Activated CD8-positive, alpha-beta T cell treated with anti-CD3 and anti-CD28 coated beads for 36 hours (primary cell): ENCODE measurements at places on chromosomes 13 and 19.
A peak's percentile ranks its signal among the peaks of the same experiment; 100 is the strongest.

DNA sequence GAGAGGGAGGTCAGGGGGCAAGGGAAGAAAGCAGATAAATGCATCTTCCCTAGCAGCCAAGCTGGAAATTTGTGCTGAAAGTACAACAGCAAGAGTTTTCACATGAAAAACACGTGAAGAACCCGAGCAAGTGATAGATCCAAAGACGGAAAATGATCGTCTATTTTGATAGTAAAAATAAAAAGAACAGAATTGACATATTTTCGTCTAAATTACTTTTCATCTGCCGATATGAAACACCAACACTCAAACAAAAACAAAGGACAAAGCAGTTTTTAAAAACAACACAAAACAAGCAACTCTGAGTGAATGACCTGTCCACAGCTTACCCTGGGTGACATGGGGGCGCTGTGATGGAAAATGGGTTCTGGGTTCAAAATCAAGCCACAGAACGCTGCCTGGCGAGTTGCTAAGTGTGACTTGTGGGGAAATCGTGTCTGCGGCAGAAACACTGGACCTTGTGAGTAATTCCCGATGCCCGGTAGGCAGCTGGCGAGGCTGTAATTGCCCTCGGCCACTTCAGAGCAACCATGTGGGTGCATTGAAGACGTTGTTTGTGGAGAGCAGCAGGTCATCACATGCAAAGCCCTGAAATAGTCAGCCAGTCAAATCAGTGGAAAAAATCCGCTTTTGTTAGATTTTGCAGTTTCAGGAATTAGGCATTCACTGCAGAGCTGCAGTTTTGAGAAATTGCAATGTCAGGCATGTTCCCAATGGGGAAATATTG, 7.4 kb downstream of the SOX1 start:
- H3K27ac ChIP-seq, result no peak overlapping the region
- peaks cover 64% of the 10 kb centered on the region for H3K27me3 ChIP-seq
- H3K4me1 ChIP-seq, result peaks cover 5% of the 10 kb centered on the region
- no peak for DNase-seq
- no peak overlapping the region for H3K4me3 ChIP-seq

GRCh38 chr19:13149628-13150186, 468 bp downstream of the STX10 start:
- H3K27me3 ChIP-seq, result no peaks in the 10 kb centered on the region
- H3K36me3 ChIP-seq, result peaks cover 25% of the 10 kb centered on the region
- H3K4me3 ChIP-seq, result peak overlapping the region; percentile 83
- DNase-seq, result peak; percentile 53
- peaks cover 19% of the 10 kb centered on the region for H3K4me1 ChIP-seq

DNA sequence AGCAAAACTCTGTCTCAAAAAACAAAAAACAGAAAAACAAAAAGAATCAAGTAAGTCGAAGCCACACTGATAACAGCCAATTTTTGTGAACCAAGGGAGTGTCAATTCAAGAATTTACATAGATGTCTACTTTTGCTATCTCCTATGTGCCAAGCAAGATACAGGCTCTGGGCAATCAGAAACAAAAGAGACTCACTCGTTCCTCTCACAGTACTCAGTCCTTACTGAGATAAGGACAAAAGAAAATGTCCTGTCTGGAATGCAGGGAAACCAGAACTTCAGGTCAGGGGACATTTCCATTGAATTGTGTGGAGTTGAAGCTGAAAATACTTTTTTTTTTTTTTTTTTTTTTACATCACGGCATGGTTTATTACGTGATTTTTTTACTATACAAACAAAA, 53.0 kb downstream of the NLRP12 start:
- DNase-seq, result no peak
- H3K36me3 ChIP-seq, result no peaks in the 10 kb centered on the region
- no peak overlapping the region for H3K4me3 ChIP-seq
- no peak overlapping the region for H3K27ac ChIP-seq

- H3K4me3 ChIP-seq, result no peak overlapping the region
- no peaks in the 10 kb centered on the region for H3K36me3 ChIP-seq
- H3K4me1 ChIP-seq, result no peaks in the 10 kb centered on the region
- no peak overlapping the region for H3K27ac ChIP-seq
- no peak for DNase-seq
- H3K27me3 ChIP-seq, result peaks cover 12% of the 10 kb centered on the region
Observed at GRCh38 chr19:50181121-50181520, 18.0 kb upstream of the IZUMO2 start.

- H3K36me3 ChIP-seq, result no peaks in the 10 kb centered on the region
- no peak for DNase-seq
- no peaks in the 10 kb centered on the region for H3K27me3 ChIP-seq
- no peaks in the 10 kb centered on the region for H3K4me1 ChIP-seq
- H3K27ac ChIP-seq, result no peak overlapping the region
Observed at GRCh38 chr13:44362394-44363040, 11.1 kb upstream of the SERP2 start.

DNA sequence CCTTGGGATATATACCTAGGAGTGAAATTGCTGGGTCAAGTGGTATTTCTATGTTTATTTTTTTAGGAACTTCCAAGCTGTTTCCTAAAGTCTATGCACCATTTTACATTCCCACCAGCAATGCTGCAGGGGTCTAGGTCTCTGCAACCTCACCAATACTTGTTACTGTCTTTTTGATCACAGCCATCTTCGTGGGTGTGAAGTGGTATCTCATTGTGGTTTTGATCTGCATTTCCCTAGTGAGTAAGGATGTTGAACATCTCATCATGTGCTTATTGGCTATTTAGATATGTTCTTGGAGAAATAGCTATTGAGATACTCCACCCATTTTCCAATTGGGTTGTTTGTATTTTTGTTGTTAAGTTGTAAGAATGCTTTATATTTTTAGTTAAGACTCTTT, 2.7 kb downstream of the OR10H2 start:
- peaks cover 18% of the 10 kb centered on the region for H3K27me3 ChIP-seq
- H3K27ac ChIP-seq, result no peak overlapping the region
- DNase-seq, result no peak

DNA sequence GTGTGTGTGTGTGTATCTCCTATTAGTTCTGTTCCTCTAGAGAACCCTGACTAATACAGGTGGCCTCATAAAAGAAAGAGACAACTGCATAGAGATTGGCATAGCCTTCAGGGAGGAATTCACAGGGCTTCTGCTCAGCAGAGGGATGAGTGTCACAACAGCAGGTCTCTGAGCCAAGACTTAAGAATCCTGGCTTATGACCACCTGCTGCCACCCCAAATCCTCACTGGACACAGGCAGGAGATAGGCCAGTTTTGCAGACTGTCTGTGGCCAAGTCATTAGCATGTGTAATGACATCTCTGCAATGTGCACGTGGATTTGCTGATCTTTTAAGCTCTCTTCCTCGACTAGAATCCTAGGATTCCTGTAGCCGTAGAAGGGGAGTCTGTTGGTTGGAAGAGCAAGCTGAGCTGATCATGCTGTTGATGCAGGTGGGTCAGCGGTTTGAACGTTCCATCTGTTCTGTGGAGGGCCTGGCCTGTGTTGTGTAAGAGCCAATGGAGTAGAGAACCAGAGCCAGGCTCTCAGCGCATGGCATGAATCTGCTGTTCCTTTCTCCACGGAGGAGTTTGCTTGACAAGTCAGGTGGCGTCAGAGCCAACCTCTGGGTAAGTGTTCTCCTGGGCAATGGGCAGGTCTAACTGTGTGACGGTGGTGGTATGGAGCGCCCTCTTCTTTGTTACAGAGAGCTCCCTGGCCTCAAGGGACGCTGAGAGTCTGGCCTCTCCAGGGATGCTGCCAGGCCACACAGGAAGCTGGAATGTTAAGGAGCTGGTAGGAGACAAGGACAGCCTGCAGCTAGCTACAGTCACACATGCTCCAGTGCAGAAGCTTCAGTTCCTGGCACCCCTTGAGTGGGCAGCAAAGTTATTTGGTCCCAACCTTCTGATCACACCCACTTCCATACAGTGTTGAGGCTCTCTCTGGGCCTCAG, 503.1 kb downstream of the FOXO1 start:
- H3K4me3 ChIP-seq, result no peak overlapping the region
- no peaks in the 10 kb centered on the region for H3K36me3 ChIP-seq
- H3K27ac ChIP-seq, result no peak overlapping the region
- H3K27me3 ChIP-seq, result no peaks in the 10 kb centered on the region
- DNase-seq, result no peak
- peaks cover 9% of the 10 kb centered on the region for H3K4me1 ChIP-seq

DNA sequence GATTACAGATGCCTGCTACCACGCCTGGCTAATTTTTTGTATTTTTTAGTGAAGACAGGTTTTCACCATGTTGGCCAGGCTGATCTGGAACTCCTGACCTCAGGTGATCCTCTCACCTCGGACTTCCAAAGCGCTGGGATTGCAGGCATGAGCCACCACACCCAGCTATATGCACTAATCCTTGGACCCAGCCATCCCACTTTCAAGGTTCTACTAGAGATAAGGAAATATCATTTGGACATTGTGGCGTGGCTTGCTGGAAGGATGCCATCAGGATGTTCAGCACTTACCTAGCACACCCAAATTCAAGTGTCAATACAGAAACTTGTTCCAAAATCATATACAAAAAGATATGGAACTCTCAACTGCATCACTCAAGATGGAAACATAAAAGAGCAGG, 136.4 kb downstream of the ABCC4 start:
- H3K27me3 ChIP-seq, result no peaks in the 10 kb centered on the region
- H3K27ac ChIP-seq, result no peak overlapping the region
- H3K4me3 ChIP-seq, result no peak overlapping the region
- H3K36me3 ChIP-seq, result peaks cover 33% of the 10 kb centered on the region

DNA sequence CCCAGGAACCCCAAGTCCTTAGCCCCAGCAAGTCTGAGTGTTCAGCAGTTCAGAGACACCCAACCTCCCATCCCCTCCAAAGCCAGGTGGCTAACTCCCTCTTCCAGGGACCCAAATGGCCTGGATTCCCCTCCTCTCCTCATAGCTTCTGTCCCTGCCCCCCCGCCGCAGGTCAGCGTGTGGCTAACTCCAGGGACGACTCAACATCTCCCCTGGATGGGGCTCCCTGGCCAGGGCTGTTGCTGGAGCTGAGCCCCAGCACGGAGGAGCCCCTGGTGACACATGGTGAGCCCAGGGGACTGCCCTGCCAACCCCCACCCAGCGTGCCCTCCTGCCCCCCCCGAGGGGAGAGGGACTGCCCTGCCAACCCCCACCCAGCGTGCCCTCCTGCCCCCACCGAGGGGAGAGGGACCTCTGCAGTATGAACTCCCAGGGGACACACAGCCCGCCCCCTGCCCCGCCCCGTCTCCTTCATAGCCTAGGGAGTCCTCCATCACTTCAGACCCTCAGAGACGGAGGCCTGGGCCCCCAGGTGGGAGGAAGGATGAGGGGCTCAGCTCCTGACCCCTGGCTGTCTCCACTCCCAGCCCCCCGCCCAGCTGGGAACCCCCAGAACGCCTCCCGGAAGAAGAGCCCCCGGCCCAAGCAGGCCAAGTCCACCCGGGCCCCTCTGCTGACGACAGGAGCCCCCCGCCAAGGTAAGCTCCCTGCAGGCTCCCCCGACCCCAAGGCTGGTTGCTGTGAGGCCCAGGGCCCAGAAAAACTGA, 1.7 kb downstream of the SSC5D start:
- H3K27me3 ChIP-seq, result peaks cover 6% of the 10 kb centered on the region
- H3K4me3 ChIP-seq, result no peak overlapping the region
- H3K36me3 ChIP-seq, result no peaks in the 10 kb centered on the region

- no peaks in the 10 kb centered on the region for H3K36me3 ChIP-seq
- H3K4me1 ChIP-seq, result no peaks in the 10 kb centered on the region
- H3K27me3 ChIP-seq, result peaks cover 2% of the 10 kb centered on the region
- H3K4me3 ChIP-seq, result no peak overlapping the region
- DNase-seq, result no peak
Observed at GRCh38 chr13:111484959-111485358, 164.5 kb downstream of the TEX29 start.

DNA sequence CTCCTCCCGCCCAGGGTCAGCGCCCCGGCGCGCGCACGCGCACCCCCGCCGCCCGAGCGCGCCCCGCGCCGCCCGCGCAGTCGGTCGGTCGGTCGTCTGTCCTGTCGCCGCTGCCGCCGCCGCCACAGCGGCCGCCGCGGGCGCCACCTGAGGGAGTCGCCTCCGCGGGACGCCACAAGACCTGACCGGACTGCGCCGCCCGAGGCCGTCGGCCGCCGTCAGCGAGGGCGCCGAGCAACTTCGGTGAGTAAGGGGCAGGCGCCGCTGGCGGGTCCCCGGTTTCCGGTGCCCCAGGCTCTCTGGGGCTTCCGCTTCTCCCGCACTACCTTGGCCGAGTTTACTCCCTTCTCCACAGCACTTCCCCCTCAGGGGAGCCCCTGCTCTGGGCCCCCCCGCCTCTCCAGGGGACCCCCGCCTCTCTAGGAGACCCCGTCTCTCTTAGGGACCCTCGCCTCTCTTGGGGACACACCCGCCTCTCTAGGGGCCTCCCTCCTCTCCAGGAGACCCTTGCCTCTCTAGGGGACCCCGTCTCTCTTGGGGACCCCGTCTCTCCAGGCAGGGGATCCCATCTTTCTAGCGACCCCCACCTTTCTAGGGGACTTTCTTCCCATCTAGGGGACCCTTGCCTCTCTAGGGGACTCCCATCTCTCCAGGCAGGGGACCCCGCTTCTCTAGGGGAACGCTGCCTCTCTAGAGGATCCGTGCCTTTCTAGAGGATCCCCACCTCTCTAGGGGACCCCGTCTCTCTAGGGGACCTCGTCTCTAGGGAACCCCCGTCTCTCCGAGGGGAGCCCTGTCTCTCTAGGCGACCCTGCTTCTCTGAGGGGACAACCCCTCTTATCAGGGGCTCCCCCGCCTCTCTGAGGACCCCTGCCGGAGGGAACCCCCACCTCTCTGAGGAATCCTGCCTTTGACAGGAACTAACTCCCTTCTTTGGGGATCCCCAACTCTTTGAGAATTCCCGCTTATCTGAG, 19.3 kb upstream of the GATAD2A start:
- peak; percentile 75 for DNase-seq
- peaks cover 41% of the 10 kb centered on the region for H3K4me1 ChIP-seq
- peak overlapping the region; percentile 86 for H3K4me3 ChIP-seq
- peaks cover 9% of the 10 kb centered on the region for H3K36me3 ChIP-seq
- H3K27me3 ChIP-seq, result no peaks in the 10 kb centered on the region

DNA sequence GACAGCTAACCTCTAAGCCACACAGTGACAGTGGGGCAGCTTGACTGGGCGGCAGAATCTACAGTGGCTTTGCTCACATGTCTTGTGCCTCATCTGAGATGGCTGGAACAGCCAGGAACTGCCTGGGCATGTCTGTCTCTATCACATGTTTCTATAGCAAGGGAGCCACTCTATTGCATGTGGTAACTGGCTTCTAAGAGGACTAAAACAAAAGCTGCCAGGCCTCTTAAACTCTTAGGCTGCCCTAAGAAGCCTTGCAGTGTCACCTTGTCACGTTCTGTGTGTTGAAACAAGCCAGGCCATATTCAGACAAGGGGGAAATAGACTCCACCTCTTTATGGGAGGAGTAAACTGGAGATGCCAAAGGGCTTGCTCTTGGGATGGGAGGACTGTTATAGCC, 122.9 kb upstream of the MAB21L1 start:
- no peak overlapping the region for H3K4me3 ChIP-seq
- no peaks in the 10 kb centered on the region for H3K4me1 ChIP-seq
- no peaks in the 10 kb centered on the region for H3K27me3 ChIP-seq

GRCh38 chr13:47306991-47307390, 410.1 kb upstream of the HTR2A start:
- no peak for DNase-seq
- no peaks in the 10 kb centered on the region for H3K4me1 ChIP-seq
- H3K4me3 ChIP-seq, result no peak overlapping the region
- H3K27me3 ChIP-seq, result no peaks in the 10 kb centered on the region
- H3K27ac ChIP-seq, result no peak overlapping the region
